ENCODE measurements at places on chromosomes 1 and 21.
A peak's percentile ranks its signal among the peaks of the same experiment; 100 is the strongest.

DNA sequence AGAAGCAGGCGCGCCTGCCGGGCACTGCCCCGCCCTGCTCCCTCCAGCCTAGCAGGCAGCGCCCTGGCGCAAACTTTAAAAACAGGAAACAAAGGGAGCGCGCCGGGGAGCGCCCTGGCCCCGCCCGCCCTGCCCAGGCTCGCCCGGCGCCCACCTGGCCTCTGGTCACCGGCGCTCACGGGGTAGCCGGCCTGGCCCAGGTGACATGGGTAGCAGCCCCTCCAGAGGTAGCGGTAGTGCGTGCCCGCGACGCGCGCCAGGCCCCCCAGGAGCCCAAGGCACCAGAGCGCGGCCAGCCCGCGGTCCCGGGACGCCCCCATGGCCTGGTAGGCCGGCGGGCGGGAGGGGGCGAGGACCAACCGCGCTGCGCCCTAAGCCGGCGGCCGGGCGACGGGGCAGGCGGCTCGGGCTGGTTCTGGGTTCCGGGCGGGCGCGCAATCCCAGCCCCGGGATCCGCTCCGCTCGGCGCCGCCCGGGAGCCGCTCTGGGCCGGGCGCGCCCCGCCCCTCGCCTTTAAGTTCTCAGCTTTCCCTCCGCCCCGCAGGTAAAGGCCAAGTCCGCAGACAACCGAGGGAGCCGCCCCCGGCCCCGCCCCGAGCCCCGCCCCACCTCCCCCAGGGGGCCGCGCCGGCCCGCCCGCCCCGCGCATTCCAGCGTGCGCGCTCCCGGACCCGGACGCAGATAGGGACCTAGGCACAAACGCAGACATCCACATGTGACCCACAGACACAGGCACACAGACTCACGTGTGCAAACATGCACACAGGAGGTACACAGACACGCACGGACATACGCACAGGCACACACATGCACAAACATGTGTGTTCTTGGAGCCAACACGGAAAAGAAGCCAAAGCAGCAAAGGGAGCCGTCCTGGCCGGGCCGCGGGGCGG lies 76.7 kb downstream of the ARHGEF16 start:
- DNase-seq: peak; percentile 66

- no peak for DNase-seq
These were observed 33.1 kb downstream of the PRDM2 start for GRCh38 chr1:13732971-13733667.

GRCh38 chr21:17388226-17388625 lies 124.6 kb upstream of the CXADR start:
- no peak for DNase-seq

DNA sequence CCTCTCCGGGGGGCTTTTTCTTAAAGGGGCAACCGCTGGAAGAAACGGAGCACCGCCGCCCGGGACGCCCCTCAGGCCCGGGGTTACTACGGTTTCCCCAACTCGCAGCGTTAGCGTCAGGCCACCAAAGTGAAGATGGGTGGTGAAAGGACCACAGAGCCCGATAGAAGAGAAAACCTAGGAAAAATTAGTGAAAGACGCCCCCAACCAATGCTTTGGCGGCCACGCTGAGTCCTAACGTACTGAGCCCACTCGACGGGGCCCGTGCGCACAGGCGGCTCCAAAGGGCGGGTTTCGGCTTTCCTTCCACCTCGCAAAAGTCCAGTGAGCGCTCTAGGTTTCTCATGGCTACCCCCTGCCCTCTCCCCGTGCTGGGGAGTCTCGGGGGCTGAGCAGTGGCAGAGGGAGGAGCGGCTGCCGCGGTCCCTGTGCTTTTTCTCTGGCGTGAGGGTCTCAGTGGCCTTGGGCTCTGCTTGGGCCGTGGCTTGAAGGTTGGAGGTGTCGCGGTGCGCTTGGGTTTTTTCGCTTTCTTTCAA lies 12.2 kb upstream of the SPEN start:
- DNase-seq: peak; percentile 27

- DNase-seq: no peak
These were observed 60.2 kb downstream of the NDUFS5 start for GRCh38 chr1:39086386-39086785.

DNA sequence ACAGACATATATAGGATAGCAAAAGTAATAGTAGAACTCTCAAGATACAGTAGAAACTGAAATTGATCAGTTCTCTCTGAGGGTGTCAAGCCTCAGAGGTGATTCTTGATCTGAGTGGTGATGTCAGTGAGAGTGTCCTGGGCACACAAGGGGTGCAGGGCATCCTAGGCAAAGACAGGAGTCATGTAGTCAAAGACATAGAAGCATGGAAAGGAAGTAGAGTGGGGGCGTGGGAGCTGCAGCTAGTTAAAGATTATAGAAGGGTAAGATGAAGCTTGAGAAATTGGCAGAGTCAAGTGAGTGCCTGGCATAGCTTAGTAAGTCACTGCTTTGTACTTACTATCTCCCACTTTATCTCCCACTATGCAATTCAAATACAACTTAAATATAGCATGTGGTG lies 22.8 kb downstream of the CDC7 start:
- no peak for DNase-seq

GRCh38 chr1:204503122-204503912 lies 8.7 kb upstream of the PIK3C2B start:
- no peak for DNase-seq

GRCh38 chr21:34221331-34222030 lies 142.3 kb upstream of the KCNE2 start:
- DNase-seq: no peak

DNA sequence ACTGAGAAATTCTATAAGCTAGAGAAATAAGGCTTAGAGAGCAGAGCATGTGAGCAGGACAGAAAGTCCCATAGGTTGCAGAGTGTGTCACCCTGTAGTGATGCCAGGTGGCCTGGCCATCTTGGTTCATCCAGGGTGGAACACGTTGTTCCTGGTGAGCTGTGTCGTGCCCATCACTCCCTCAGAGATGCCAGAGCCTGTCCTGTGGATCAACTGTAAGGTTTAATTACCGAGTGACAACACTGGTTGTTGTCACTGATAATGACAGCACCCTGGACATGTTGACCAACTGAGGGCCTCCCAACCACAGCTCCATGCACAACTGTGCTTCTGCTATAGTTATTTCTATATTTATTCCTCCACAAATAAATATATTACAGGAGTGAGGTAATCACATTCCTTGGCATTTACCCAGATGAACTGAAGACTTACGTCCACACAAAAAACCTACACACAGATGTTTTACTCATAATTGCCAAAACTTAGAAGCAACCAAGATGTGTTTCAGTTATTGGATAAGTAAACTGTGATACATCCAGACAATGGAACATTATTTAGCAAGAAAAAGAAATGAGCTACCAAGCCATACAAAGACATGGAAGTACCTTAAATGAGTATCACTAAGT lies 6.2 kb downstream of the C1orf198 start:
- no peak for DNase-seq

- peak; percentile 17 for DNase-seq
These were observed 32.1 kb downstream of the EYA3 start for GRCh38 chr1:28056129-28056925.

- DNase-seq: no peak
These were observed 11.9 kb downstream of the SH2D2A start for GRCh38 chr1:156804572-156805243.

- no peak for DNase-seq
These were observed 12.1 kb upstream of the SELENBP1 start for GRCh38 chr1:151384584-151384983.

DNA sequence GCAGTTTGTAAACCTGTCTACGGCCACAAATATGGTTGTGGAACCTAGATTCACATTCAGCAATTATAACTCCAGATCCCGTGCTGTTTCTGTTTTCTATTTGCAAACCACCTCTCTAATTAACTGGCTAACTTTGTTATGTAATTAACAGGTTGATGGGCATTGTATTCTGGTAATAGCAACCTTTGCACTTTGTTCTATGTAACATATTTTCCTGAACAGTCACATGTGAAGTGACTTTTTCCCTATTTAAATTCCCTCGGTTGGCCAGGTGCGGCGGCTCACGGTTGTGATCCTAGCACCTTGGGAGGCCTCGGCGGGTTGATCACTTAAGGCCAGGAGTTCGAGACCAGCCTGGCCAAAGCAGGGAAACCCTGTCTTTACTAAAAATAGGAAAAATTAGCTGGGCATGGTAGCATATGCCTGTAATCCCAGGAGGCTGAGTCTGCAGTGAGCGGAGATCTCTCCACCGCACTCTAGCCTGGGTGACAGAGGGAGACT lies 1.4 kb downstream of the ACADM start:
- no peak for DNase-seq

DNA sequence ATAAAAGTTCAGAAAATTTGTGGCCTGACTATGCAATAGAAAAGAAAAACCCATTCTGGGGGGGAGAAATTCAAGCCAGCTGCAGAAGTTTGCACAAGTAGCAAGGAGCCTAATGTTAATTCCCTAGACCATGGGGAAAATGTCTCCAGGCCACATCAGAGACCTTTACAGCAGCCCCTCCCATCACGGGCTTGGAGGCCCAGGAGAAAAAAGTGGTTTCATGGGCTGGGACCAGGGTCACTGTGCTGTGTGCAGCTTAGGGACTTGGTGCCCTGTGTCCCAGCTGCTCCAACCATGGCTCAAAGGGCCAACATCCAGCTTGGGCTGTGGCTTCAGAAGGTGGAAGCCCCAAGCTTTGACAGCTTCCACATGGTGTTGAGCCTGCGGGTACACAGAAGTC lies 42.0 kb downstream of the IL23R start:
- DNase-seq: no peak

GRCh38 chr1:114764689-114765088 lies 6.9 kb upstream of the CSDE1 start:
- no peak for DNase-seq

GRCh38 chr1:21338573-21339355 lies 48.5 kb upstream of the ECE1 start:
- no peak for DNase-seq

DNA sequence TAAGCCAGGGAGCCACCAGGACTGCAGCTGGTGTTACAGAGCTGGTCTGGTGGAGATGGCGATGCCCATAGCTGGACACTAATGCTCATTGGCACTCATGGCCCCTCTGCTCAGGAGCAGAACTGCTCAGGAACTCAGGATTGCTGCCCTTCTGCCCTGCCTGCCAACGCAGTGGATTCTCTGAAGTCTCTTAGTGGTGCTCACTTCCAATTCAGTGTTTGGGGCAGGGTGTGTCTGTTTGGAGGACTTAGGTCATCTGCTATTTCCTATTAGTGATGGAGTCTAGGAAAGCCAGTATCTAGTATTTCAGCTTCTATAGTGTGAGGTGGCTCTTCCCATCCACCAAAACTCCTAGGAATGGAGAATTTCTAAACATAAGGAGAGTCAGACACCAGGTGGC lies 29.1 kb downstream of the S100A10 start:
- no peak for DNase-seq

DNA sequence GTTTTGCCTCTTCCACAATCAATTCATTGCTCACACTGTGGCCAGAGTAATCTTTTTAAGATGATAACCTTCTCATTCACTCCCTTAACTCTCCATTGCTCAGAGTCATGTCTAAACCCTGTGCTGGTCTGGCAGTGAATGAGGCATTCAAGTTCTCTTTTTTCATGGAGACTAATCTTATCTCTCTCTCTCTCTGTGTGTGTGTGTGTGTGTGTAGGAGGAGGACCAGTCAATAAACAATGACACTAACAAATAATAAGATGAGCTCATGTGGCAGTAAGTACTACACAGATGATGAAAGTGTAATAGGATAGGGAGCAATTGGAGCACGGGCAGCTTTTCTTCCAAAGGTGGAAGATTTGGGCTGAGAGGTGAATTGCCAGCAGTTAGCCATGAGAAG lies 122.0 kb upstream of the B3GALT2 start:
- no peak for DNase-seq

- DNase-seq: no peak
These were observed 26.3 kb downstream of the AGMAT start for GRCh38 chr1:15558516-15558915.

DNA sequence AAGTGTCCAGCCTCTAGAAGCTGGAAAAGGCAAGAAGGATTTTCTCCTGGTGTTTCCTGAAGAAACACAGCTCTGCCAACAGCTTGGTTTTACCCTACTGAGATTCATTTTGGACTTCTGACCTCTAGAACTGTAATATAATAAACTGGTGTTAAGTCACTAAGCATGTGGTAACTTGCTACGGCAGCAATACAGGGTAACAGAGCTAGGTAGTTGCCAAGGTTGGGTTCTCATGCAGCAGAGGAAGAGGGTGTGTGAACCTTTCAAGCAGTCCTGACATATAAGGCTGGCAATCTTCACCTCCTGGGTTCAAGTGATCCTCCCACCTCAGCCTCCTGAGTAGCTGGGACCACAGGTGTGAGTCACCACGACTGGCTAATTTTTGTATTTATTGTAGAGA lies 36.0 kb downstream of the GNG4 start:
- DNase-seq: no peak

DNA sequence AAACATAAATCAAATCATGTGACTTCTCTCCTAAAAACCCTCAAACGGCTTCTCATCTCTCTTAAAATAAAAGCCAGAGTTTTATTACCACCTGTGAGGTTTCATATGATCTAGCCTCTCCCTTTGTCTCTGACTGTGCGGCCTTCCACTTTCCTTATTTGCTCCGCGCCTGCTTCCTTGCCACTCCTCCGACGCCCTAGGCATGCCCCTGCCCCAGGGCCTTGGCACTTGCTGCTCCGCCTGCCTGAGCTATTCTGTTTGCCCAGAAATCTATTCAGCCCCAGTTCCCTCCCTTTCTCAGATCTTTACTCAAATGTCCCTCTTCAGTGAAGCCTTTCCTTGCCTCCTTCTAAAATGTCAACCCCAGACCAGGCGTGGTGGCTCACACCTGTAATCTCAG lies 57.5 kb upstream of the DISP3 start:
- DNase-seq: no peak

- DNase-seq: no peak
These were observed 251.9 kb downstream of the PTPRU start for GRCh38 chr1:29488086-29488793.

- DNase-seq: no peak
These were observed 8.0 kb upstream of the EYA3 start for GRCh38 chr1:28096210-28097099.

- no peak for DNase-seq
These were observed 155.7 kb downstream of the PTPRC start for GRCh38 chr1:198794498-198794897.

GRCh38 chr21:45945066-45945867 lies 36.3 kb upstream of the COL6A1 start:
- no peak for DNase-seq

DNA sequence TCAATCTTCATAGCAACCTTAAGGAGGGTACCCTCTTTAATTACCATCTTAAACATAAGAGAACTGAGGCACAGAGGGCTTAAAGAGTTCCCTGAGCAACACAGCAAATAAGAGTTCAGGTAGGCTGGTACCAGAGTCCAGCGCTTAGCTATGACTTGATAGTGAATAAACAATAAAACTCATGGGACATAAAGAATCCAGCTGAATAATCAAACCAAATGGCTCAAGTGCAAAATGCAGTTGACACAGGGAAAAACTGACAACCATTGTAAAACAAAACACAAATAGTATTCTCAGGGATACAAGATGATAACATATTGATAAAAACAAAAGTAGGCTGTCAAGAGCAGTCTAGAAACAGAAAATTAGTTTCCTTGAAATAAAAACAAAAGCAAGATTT lies 176.9 kb upstream of the HMGB4 start:
- no peak for DNase-seq

GRCh38 chr21:23853796-23854379 lies 1753.4 kb downstream of the MRPL39 start:
- no peak for DNase-seq
